Amygdala (tissue), 56 donors: ENCODE measurements at places on chromosomes 2 and 18.

DNA sequence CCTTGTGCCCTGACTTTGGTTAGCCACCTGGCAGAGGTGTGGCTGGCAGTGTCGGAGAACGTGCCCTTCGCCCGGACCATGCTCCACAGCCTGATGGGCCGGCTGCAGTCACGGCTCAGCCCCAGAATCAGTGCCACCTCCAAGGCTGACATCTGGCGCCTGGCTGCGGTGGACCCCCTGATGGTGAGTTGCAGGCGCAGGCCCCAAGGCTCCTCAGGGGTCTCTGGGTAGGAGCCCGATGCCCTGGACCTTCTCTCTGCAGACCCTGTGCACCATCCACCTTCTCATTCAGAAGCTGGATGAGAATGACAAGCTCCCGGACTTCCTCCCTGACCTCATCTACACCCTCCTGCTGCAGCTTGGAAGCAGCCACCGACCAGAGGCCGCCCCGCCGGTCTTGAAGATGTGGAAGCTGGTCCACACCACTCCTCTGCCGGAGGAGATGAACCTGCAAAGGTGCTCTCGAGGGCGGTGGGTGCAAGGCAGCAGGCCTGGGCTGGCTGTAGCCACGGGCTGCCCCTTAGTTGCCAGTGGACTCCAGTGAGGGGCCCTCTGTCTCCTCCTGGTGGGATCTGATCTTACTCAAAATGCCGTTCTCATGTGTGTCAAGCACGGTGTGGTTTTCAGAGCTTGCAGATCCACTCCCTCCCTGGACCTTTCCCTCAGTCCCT, 32.1 kb downstream of the HJURP start:
- no peak for DNase-seq

DNA sequence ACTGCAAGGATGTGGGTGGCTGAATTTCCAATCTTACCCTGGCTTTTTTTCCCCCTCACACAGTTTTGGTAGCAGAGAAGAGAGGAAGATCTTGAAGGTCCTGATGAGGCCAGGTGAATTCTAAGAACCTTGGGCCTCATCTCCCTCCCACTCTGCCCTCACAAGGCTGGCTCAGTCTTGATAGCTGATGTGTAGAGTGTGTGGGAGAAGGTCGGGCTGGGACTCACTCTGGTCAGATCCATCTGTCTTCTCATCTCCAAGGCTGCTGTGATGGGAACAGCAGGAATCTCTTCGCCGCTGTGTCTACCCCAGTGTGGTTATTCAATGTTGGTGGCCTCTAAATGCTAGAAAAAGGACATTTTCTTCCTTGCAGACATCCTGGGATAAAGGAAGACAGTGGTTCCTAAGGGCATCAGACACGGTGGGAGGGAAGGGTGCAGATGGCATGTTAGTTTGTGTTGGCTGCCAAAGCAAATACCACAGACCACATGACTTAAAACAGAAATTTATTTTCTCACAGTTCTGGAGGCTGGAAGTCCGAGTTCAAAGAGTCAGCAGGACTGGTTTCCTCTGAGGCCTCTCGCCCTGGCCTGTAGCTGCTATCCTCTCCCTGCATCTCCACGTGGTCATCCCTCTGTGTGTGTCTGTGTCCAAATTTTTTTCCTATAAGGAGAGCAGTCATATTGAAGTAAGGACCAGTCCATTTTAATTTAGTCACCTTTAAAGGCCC, 37.6 kb upstream of the MGAT4A start:
- no peak for DNase-seq

GRCh38 chr2:6010163-6010562, 318.0 kb downstream of the SOX11 start:
- DNase-seq = no peak

DNA sequence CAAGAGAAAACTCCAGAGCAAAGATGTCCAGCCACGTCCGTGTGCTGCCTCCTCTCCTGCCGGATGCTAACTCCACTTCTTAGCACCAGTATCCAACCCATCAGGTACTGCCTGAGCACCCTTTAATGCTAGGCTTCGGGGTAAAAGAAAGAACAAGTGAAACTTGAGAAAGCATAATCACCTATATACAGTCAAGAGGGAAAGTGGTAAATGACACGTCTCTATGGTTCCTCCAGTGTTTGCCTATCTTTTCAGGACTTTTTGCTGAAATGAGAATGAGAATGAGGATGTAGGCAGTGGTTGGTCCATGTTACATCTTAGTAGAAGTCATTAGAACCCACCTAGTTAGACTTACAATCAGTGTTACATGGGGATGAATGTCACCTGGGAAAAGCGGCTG, 47.9 kb downstream of the EPHA4 start:
- DNase-seq = no peak

DNA sequence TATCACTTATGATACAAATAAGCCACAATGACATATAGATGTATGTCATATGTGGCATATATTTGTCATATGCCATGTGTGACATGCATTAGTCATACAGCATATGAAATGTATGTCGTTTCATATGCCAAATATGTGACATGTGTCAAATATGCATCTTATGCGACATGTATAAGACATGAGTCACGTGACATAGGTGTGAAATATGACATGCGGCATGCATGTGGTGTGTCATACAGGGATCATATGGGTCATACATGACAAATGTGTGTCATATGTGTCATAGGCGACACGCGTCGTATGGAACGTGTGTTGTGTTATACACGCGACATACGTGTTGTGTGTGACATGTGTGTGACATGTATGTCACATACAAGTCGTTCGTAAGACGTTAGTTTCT, 2154.0 kb upstream of the PIK3C3 start:
- DNase-seq = no peak

DNA sequence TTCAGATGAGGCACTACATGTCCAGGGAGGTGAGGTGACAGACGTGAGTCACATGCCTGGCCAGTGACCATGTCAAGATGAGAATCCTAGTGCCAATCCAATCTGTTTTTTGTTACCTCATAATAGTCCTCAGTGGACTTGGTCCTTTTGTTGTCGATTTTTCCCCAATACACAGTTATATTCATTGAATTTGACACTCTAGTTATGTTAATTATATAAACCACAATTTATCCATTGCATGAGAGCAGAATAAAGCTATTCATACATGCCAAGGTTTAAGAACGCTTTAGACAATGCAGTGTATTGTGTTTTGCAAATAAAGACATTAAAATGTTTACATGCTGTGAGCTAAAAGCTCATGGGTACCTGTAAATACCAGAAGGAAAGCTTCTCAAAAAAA, 21.6 kb upstream of the TMEFF2 start:
- DNase-seq = no peak

DNA sequence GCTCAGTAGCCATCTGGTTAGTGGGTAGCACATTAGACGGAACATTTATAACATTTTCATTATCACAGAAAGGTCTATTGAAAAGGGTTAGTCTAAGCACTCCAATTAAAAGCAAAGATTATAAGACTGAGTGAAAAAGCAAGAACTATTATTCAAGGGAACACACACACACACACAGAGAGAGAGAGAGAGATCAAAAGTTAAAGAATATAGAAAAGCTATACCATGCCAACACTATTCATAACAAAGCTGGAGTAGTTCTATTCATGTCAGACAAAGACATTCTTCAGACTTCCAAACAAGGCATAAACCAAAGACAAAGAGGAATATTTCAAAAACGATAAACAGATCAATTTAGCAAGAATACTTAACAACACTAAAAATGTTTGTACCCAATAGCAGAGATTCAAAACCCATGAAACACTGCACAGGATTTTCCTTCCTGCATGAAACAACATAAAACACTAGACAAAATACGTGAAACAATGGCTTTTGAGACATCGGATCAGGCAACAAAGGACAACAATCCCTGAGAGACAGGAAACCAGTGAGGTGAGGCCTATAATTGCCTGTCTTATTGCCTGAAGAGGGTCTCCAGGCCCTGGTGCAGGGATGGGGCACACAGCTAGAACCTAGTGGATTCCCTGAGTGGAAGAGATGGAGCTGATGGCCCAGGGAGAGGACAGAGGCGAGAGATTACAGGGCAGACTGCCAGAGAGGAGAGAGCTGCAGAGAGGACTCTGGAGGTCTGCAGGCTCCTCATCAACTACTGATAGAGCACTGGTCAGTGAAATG, 83.6 kb upstream of the NPAS2 start:
- no peak for DNase-seq

DNA sequence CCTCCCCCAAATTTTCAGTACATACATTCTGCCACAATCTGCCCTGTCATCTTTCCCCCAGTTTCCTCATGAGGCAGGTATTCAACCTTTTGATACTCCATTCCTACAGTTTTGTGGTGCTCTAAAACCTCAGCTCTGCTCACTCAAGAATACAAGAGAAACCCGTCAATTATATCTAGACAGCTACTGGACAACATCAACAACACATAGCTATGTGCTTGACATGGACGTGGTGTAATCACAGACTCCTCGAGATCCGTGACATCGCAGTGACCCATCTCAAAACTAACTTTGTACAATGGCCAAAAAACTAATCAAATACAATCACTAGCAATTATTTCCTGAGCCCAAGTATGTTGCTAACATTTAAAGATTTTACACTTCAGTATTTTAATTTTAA, 23.6 kb downstream of the WDSUB1 start:
- DNase-seq = no peak

DNA sequence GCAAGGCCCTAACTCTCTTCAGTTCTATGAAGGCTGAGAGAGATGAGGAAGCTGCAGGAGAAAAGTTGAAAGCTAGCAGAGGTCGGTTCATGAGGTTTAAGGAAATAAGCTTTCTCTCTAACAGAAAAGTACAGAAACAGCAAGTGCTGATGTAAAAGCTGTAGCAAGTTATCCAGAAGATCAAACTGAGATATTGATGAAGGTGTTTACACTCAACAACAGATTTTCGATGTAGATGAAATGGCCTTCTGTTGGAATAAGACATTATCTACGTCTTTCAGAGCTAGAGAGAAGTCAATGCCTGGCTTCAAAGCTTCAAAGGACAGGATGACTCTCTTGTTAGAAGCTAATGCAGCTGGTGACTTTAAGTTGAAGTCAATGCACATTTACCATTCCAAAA, 87.4 kb downstream of the PDCL3 start:
- DNase-seq = no peak

DNA sequence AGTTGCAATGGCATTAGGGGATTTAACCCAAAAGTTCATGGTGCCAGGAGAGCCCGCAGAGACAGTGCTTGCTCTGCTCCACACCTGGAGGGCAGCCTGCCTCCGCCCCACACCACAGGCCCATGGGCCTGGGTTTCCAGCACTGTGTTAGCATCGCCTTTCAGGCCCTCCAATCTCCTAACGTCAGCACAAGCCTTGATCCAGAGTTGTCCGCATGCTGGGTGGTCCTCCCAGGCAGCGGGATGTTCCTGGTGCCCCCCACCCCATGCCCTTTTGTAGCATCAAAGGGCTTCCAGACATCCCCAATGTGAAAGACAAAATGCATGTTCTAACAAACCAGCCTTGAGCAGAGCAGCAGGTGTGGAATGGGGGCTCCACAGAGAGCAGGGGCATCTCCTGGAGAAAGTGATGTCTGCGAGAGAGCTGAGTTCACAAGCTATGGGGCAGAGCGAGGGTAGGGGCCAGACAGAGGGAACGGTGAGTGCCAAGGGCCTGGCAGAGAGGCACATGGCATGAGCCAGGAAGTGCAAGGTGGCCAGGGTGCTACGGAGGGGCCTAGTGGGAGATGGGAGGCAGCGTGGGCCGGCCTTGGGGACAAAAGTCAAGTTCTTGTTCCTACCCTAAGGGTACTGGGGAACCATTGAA, 119.2 kb downstream of the CYP26B1 start:
- no peak for DNase-seq

DNA sequence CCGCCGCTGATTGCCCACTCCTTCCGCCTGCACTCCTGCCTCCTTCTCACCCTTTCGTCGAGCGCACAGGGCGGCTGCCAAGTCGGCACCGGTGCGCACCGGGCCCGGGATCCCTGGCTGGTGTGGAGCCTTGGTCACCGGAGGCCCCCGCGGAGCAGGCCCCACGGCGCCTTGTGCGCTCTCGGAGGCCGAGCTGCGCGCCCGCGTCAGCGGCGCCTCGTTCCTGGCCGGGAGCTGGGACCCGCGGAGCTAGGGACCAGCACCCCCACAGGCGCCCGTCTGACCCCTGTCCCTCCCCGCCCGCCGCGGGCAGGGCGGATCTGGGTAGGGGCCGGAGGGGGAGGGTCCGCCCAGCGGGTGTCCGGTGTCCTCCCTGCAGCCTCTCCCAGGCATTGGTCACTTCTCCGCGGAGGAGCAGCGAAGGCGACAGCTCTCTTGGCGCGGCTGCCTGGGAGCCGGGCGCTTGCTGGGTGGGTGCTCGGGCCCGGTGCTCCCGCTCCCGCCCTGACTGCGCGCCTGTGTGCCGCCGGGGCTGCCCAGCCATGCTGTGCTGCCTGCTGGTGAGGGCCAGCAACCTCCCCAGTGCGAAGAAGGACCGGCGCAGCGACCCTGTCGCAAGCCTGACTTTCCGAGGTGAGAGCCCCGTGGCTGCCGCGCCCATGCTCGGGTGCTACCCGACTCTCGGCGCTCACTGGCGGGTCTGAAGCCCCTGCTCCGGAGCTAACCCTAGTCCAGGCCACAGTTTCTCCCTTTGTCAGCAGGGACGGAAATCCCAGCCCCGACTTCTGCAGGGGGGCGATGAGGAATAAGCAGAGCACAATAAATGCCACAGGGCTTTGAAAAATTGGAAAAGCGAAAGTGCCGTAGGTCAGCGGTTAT, 13.2 kb downstream of the DYSF start:
- no peak for DNase-seq

DNA sequence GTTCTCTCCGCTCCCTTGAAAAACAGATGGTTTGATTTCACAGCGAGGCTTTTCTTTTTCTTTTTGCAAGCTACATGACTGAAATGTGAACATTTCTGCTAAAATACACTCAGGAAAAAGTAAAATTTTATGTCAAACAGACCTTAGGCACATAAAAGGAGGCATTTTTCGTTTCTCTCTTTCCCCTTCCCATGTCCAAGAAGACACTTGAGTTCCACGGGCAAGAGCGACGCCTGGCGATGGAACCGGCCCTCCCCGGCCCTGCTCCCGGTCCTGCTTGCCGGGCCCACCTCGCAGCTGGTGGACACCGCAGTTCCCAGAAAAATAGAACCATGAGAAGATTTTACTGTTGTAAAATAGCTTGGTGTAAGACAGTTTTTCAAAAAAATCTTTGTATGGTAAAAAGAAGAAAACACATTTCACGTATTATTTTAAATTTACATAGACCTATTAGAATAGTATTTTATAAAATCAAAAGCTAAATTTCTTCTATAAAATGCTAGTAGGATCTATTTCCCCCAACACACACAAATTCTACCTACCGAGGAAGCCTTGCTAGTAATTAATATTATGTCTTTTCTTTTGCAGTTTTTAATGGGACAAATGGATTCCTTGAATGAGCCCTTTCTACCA, 2.3 kb upstream of the ALKAL2 start:
- no peak for DNase-seq

GRCh38 chr18:74892066-74892627, 294.5 kb downstream of the ZNF407 start:
- no peak for DNase-seq

DNA sequence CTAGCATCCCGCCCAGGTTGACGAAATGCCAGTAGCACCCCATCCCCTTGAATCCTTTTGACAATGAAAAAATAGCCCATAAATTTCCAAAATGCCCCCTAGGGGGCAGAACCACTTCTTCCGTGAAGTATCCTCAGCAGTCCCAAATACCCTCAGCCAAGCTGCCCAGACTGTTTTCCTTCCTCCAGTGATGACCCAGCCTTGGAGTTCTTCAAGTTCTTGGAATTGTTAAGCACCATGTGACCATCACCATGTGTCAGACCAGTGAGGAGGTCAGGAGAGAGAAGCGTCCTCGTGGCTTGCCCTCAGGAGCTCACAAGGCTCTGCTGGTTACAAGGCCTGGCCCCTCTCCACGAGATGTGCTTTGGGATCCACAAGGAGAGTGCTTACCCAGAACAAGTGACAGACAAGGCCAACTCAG, 1.4 kb upstream of the SLC23A3 start:
- peak; percentile 12 for DNase-seq
